EH (cell line): ENCODE measurements at places on chromosomes 2 and 18.

- peak; percentile 31 for DNase-seq
These were observed 26.3 kb downstream of the IRS1 start for GRCh38 chr2:226773291-226773690.

- DNase-seq: no peak
These were observed 899 bp downstream of the RAX start for GRCh38 chr18:59272221-59272888.

- DNase-seq: no peak
These were observed 246.1 kb downstream of the DYSF start for GRCh38 chr2:71699428-71699827.

- DNase-seq: peak; percentile 94
These were observed 111.3 kb upstream of the NDUFV2 start for GRCh38 chr18:8991155-8991554.

DNA sequence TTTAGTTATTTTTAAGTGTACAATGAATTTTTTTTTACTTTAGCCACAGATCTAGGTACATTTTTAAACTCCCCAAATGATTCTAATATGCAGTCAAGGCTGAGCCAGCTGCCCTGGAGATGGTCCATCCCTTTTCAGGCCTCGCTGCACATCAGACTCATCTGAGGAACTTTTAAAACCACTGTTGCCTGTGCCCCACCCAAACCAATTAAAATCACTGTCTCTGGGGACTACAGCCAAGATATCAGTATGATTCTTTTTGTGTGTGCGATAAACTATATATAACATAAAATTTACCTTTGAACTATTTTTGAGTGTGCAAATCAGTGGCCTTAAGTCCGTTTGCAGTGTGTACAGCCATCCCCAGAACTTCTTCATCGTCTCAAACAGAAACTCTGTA, 9.1 kb upstream of the MALT1 start:
- no peak for DNase-seq

DNA sequence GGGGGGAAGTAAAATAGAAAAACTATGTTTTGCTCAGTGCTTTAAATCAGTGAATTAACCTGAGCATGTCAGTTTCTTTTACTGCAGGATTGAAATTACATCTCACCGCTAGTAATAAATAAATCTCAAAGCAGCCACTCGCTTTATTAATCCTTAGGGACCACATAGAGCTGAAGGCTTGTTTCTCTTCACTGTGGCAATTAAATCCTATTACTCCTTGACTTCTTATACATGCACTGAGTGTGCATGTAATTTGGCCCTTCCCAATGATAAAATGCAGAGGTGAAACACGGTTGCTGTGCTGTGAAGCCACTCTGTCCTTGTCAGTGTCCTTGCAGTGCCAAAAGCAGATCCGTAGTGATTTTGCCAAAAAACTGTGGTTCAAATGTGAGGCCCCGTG, 77.1 kb upstream of the RBM44 start:
- DNase-seq: no peak

GRCh38 chr2:58137221-58137620, 90.6 kb downstream of the VRK2 start:
- peak; percentile 62 for DNase-seq

DNA sequence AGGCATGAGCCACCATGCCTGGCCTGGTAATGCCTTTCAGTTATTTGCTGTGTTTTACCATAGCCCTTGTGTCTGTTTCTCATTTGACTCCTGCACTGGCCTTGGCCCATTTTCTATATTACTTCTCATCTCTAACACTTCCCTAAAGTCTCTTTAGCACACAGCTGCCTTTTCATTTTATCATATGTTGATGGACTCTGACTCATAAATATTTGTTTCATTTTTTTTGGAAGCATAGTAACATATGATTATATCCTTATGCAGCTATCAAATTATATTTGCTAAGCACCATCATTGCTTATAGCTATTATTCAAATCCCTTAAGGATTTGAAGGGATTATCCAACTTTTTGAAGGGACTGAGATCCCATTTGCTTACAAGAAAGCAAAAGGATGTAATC, 320.3 kb downstream of the GPD2 start:
- no peak for DNase-seq

DNA sequence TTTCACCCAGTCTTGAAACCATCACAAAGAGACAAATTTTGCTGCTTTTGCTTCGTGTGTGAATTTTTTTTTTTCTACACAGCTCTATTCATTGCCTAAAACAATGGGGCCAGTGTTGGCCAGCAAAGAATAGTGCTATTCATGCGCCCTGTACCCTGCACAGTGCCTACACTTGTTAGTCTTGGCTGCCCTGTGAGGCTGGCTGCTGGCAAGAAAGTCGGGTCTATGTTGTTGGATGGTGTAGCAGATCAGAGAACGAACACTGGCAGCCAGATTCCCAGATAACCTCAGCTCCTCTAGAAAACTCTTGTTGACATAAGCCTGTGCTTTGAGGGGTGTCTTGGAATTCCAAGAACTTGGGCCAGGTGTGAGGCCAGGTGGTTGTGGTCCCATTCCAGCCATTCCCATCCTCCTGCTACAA, 455.7 kb upstream of the TCF4 start:
- no peak for DNase-seq

DNA sequence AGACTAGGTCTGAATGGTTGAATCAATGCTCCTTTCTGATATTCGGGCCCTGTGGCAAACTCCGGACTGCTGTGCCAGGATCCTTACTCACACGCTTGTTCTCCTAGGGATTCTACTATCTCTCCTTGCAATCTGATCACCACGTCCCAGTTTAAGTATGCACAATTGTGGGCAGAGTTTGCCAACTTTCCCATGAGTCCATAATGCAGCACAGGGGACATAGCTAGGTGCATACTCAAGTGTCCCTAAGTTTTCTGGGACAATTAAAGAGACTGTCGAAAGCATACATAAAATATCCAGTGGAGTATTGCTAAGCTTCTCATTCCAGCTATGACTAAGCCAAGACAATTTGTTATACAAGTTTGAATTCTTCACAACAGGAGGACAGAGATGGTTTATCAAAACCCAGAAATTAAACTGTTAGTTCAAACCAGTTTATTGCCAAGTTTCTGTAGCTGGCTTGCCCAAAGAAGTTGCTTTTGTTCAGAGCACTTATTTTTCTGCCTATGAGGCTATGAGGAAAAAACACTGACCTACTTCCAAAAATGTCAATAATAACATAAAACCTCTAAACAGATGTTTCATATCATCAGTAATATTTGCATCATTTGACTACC, 136.1 kb downstream of the EXOC6B start:
- DNase-seq: peak; percentile 15

DNA sequence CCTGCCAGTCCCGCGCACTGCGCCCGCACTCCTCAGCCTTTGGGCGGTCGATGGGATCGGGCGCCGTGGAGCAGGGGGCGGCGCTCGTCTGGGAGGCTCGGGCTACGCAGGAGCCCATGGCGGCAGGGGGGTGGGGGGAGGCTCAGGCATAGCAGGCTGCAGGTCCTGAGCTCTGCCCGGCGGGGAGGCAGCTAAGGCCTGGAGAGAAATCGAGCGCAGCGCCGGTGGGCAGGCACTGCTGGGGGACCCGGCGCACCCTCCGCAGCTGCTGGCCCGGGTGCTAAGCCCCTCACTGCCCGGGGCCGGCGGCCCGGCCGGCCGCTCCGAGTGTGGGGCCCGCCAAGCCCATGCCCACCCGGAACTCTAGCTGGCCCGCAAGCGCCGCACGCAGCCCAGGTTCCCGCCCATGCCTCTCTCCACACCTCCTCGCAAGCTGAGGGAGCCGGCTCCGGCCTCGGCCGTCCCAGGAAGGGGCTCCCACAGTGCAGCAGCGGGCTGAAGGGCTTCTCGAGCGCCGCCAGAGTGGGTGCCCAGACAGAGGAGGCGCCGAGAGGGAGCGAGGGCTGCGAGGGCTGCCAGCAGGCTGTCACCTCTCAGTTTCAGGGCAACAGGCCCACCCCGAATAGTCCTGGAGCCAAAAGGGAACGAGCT, 74.1 kb downstream of the PSMG2 start:
- DNase-seq: no peak

DNA sequence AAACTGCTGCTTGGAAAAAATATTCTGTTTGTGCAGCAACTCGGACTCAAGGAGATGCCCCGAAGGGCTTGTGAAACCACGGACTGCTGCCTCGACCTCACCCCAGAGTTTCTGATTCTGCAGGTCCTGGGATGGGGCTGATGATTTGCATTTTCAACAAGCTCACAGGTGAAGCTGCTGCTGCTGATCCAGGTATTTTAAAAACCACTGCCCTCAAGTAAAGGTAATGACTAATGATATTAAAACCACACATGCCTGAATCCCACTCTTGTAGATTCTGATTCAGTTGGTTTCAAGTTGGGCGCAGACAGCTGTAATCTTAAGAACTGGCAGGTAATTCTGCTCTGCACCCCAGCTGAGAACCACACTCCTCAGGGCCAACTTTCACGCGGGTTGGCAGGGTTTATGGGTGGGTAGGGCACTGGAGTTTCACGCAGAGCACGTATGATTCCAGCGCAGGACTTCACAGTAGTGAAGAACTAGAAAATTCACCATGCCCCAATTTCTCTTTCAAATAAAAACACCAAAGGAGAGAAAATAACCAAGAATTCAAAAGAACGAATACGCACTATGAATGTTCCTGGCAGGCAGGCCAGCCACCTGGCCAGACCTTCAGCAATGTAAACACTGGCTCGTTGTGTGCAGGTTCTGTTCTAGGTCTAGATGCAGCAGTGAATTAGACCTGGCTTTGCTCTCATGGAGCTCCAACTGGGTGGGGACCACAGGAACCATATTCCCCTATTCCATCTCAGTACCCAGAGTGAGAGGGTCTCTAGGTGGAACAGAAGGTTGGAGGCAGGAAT, 74.6 kb upstream of the ZFP36L2 start:
- DNase-seq: no peak

DNA sequence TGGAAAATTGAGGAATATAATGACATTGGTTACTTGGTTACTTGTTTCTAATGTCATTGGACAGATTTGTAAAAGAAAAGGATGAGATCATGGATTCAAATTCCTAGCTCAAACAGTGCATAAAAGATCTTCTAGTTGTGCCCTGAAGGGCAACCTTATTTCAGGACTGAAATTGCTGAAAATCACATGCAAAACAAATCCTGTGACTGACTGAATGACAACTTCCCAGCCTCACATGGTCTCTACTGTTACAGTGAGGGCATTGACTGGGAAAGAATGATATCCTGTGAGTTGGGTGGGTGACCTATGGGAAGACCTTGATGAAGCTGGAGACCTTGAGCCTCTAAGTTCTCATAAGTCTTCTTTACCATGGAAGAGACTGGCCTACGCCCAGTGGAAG, 90.4 kb upstream of the HAAO start:
- no peak for DNase-seq

DNA sequence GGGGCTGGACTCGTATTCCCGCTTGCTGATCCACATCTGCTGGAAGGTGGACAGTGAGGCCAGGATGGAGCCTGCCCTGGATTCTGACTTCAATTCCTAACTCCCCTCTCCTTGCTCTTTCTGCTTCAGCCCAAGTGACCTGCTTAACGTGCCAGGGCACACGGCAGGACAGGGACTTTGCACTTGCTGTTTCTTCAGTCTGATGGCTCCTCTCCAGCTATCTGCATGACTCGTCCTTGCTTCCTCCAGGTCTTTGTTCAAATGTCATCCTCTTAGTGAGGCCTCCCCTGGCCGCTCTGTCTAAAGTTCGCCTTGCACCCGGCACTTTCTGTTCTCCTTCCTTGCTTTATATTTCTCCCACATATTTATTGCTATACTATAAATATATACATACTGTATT, 357.6 kb downstream of the MTX2 start:
- no peak for DNase-seq

DNA sequence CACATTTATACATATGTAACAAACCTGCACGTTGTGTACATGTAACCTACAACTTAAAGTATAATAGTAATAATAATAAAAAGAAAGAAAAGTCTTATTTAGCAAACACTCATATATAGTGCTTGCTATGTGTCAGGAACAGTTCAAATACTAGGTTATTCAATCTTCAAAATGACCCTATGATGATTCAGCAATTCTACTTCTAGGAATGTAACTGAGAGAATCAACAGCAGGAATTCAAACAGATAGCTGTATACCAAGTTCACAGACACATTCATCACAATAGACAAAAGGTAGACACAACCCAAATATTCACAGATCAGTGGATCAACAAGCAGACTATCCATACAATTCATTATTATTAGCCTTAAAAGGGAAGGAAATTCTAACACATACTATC, 69.5 kb downstream of the MYO5B start:
- no peak for DNase-seq

DNA sequence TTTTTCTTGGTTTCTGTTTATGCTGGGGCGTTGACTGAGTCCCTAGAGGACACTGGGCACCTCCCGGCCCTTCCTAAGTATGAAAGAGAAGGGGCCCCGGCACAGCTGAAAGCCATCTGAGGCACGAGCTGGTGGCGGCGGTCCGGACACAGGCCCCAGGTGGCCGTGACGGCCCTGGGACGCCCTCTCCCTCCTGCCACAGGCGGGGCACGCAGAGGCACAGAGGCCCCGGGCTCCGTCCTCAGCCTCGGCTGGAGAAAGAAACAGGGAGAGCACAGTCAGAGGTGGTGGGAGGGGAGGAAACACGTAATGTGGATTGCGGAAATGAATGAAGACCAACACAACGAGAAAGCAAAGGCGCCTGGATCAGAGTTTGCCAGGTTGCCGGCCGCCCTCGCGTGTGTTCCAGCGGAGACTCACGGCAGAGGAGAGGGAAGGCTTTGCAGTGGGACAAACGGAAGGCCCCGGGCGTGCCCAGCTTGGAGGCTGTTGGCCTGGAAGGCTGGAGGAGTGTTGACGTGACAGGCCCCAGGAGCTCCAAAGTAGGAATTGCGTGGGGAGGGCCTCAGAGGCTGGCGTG, 119.1 kb downstream of the PTGR3 start:
- DNase-seq: no peak

GRCh38 chr2:10267551-10268465, 34.9 kb upstream of the HPCAL1 start:
- no peak for DNase-seq

DNA sequence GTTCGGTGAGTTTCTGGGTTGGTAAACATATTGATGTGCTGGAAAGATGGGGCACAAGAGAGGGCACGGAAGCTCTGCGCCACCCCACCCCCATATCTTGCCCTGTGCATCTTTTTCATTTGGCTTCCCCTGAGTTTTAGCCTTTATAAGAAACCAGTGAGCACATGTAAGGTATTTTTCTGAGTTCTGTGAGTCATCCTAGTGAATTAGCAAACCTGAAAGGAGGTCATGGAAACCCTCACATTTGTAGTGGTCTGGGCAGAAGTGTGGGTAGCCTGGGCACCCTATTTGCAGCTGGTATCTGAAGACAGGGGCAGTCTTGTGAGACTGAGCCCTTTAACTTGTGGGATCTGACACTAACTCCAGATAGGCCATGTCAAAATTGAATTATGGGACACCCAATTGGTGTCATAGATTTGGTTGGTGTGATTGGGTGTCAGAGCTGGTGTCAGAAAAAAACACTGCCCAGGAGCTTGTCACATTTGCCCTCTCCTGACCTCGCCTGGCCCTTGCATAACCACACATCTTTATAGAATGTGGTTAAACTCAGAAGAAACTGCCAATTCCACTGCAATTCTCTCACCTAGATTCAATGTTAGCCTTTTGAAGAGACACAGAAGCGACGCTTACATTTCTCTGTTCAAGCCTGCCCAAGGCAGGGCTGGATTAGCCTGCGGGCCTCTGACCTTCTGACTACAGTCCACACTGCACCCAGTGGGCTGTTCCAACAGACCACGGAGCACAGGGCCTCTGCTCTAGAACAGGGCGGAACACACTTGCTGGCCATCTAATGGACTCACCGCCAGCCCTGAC, 12.0 kb upstream of the GALM start:
- DNase-seq: no peak

GRCh38 chr2:143140864-143141661, 11.8 kb downstream of the ARHGAP15 start:
- DNase-seq: no peak
